Ammon's horn (tissue), 1 donor: ENCODE measurements at places on chromosomes 5 and 9.
A peak's percentile ranks its signal among the peaks of the same experiment; 100 is the strongest.

DNA sequence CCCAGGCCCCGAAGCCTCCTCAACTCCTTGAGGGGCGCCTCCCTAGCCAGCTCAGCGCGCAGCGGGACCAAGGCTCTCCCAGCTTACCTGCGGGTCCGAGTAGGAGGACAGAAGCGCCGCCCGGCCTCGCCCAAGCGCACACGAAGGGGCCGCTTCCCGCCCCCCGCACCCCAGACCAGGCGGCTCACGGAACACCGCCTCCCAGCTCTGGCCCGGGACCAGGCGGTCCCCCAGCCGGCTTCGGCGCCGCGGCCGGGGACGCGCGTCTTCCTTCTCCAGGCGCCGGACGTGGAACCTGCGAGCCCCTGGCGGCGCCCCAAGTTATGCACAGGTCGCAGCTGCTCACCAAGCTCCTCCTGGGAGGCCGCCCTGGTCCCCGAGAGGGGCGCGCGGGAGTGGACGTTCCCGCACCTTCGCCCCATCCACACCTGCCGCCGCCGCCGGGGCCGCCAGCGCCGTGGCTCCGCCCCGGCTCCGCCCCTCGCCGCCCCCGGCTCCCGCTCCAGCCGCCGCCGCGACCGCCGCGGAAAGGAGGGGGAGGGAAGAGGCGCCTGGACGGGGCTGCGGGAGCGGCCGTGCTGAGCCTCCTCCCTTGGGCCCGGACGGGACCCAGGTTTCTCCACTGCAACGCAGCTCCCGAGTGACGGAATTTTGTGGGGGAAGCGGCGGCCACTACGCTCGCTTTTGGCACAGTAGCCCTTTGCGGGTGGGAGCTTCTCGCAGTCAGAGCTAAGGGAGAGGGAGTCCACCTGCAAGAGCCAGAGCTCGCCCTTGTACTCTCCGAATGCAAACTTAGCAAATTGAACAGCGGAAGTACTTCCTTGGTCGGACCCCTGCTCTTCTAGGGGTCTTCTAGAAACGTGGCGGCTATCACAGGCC is 77.5 kb upstream of the IFNE start:
- DNase-seq = peak; percentile 15

GRCh38 chr5:124922255-124922975 is 176.0 kb upstream of the ZNF608 start:
- DNase-seq = no peak

GRCh38 chr5:94433397-94434163 is 184.8 kb downstream of the KIAA0825 start:
- peak; percentile 22 for DNase-seq

DNA sequence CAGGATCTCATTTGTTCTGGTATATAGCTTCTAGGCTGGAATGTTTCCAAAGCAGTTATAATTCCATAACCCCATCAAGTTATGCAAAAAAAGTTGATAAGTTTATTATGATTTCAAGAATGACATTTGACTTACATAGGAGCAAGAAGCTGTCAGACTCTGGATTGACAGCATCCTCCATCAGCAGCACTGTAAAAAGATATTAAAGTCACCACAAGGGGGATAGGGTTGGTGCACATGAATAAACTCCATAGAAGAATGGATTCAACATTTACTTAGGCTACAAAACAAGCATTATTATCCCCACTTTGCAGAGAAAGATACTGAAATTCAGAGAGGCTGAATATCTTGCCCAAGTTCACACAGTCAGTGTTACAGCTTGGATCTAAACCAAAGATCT is 208.9 kb upstream of the SLC30A5 start:
- peak; percentile 52 for DNase-seq

GRCh38 chr5:139863855-139864558 is 68.4 kb downstream of the PSD2 start:
- peak; percentile 74 for DNase-seq

- DNase-seq = no peak
Measured at GRCh38 chr9:36499174-36499890, 73.4 kb upstream of the MELK start.

GRCh38 chr9:136239135-136239982 is 6.3 kb downstream of the QSOX2 start:
- peak; percentile 28 for DNase-seq

GRCh38 chr5:95285409-95285755 is 488 bp upstream of the MCTP1 start:
- DNase-seq = peak; percentile 12

DNA sequence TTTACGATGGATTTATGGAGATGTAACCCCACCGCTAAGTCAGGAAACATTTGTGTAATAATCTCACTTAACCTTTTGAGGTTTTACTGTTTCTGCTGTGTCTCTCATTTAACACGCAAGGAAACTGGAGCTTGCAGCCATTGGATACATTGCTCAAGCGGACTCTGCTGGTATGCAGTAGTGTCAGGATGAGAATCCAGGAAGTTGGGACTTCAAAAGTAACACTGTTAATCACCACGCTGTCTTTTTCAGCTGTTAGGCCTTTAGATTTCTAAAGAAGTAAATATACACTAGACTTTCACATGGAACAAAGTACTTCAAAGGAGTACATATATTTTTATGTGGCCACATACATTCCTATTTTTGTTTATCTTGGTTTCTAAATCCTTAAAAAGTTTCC is 114.7 kb downstream of the LPAR1 start:
- no peak for DNase-seq
